Ovary (tissue), 10 donors: ENCODE measurements at places on chromosomes 13 and 19.

DNA sequence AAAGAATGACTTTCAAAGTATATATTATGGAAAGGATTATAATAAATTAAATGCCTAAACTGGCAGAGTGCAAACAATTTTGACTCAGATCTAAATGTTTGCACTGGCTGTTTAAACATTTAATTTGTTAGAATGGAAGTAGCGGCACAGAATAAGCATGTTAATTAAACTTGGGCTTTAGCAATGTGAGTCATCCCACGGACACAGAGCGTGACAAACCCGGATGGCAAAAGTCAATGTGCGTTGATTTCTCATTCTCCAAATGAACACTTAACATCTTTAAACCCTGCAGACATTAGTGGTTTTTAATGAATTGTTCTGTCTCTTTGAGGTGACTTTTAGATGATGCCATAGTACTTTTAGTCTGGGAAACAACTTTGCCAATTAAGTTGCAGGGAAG lies 38.4 kb downstream of the PCDH8 start:
- DNase-seq = no peak

DNA sequence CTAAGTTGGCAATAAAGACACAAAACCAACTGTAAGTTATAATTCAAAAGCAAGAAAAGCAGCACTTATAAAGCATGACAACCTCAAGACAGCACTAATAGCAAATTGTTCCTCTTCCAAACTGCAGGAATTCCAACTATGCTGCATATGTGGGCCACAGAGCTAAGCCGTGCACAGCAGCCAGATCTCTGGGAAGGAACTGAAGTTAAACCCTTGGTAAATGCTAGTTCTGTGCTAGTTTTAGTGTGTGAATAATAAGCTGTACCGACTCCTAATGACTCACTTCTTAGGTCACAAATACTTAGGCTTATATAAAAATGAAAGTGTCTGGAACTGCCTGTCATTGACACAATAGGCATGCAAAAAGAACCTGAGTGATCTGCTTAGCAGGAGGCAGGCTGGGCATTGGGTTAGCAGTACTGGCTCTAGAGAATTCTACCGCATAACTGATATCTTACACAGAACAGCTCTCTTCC lies 21.2 kb upstream of the GTF3A start:
- DNase-seq = no peak

DNA sequence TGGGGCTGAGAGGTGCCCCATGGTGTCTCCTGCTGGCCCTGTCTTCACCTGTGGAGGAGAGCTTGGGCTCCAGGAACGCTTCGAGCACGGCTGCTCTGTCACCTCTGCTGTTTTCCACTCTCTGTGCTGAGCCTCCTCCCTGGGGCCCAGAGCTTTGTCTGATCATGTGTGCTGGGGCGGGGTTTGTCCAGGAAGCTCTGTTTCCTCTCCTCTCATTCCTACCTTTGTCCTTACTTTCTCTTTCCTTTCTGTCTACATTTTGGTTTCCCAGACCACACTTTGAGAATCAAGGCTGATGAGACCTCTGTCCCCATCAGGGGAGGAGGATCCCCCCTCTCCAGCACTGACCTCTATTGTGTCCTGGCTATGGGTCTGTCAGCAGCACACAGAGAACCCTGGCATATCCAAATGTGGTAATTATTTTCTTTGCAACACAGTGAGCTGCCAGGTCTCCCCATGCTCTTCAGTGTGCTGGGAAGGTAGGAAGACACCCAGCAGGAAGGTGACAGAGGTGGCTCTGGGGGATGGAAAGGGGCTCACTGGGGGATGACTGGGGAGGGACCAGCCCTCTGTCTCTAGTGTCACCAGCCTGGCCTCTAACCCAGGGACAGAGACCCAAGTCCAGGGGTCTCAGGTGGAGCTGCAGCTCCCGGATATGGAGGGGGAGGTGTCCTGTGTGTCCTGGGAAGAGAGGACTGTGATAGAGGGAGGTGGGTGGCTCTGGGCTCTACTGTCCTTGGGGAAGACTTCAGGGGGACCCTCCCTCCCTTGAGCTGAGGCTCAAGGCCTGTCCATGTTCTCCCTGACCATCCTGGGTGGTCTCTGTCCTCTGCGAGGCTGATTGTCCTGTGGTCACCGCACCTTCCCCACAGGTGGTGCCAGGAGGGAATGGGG lies at the start of gene CEACAM1:
TSS of gene CEACAM1 (minus strand) at position 128 of the 894 bp plus-strand sequence. CDS start at position 21, 107 bp downstream.
- no peak for DNase-seq

DNA sequence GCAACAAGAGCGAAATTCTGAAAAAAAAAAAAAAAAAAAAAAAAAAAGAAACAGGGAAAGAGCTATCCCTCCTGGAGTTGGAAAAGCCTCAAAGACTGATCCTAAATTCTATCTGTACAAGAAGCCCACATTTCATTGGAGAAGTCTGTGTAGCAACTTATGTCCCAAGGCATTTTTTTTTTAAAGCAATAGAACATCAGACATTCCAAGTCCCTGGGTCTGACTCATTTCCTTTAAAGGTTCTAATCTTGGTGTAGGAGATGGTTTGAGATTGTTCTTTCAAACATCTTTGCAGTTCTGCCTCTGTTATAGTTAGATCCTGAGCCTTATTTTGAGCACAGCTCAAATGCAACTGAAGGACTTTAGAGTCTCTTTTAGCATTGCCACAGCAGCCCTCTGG lies 706.5 kb upstream of the MIR17HG start:
- DNase-seq = no peak

GRCh38 chr13:19781526-19781925 lies 1.2 kb downstream of the PSPC1 start:
- no peak for DNase-seq

- DNase-seq = no peak
These were observed 38.8 kb downstream of the CCDC169 start for GRCh38 chr13:36258831-36259230.

DNA sequence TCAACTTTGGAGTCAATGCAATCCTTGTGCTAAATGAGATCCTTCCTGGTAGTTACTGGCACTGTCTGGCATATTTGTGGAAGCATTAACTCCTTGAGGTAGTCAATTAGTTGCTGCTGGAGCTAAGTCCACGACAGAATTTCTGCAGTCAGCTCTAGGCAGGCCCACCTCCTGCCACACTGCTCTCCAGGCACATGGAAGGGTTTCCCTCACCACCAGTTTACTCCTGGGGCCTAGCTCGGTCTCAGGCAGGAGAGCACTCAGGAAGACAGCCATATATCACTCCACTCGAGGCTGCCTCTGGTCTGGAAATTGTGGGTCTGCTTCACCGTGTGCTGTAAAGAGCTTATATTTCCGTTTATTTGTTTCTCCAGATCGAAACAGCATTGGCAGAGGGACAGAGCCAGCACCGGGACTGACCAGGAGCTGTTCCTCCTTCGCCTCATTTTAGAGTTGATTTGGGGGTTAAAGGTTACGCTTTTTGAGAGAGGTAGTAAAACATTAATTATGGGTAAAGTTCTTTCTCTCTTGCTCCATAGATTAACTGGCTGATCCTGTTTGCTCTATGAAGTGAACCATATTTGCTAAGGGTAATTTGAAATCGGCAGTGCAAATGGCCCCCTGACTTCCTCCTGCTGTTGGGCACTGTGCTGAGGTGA lies 20.6 kb upstream of the GTF3A start:
- no peak for DNase-seq

DNA sequence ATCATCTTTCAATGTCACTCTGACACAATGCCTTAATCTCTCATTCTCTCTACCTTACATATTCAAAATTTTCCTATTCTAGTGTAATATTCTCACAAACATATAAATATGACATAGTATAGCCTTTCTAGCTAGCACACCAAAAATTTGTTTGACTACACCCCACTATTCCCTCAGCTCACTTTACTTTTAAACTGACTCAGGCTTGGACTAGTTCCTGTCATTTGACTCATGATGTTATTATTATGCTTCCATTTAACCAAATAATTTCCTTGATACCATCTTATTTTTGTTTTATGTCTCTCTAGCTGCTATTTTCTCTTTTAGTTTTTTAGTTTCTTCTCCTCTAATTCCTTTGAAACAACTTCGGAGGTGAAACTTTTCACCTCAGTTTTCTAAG lies 1745.6 kb upstream of the PCDH20 start:
- DNase-seq = no peak

GRCh38 chr19:35265126-35265899 lies 3.4 kb upstream of the USF2 start:
- DNase-seq = peak; percentile 44

GRCh38 chr13:110689711-110690110 lies 16.2 kb downstream of the CARS2 start:
- no peak for DNase-seq

- peak; percentile 63 for DNase-seq
These were observed 121.6 kb upstream of the FRY start for GRCh38 chr13:31909864-31910551.

DNA sequence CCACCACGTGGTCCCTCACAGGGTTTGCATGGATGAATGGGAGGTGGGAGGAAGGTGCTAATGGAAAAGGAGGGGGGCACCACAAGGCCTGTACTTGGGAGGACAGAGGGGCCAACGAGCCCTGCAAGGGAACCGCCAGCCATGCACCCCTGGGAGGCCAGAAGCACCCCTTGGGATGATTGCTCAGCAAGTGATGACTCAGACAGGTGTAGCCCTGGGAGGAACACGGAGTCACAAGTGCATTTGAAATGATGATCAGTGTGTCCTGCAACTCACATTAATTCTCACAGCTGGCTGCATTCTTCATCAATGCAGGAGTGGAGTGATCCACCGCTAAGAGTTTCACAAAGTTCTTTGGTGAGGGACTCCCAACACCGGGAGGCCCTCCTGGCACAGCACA lies 82.8 kb upstream of the ZNF254 start:
- no peak for DNase-seq

DNA sequence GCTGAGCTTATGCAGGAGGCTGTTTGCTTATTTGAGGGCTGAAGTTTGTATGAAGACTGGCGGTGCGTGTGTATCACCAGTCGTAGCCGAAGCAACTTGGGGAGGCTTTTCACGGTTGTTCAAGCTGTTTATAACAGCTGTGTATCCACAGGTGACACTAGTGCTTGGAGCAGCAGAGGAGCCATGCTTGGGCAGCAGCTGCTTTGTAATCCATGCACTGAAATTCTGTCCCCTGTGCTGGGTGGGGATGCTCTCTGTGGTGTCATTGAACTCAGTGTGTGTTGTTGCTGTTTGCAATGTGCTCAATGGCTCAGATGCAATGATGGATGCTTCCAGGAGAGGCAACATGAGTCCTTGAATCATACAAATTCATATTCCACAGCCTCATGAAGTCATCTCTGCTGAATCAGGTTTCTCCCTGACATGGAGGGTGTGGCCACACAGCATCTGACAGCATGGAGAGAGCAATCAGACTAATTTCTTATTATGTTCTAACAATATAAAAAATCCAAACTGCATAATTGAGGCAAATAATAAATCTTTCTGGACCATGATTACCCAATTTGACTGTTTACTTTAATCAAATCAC lies 18.8 kb upstream of the GTF3A start:
- no peak for DNase-seq

DNA sequence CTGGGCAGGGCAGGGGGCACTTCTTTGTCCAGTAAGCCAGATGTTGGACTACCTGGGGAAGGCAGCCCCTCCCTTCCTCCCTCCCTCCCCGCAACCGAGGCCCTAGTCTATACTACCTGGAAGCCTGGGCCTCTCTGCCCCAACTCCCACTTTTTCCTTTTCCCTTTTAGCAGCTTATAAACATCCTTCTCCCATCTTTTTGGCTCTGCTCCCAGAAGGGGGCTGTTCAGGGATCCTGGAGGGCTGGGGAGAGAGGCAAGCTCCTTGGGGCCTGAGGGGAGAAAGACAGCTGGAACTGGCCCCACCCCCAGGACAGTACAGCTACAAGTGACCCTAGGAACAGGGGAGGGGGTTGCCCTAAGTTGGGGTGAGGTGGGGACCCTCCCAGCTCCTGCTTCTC lies 44.9 kb downstream of the LYL1 start:
- no peak for DNase-seq

DNA sequence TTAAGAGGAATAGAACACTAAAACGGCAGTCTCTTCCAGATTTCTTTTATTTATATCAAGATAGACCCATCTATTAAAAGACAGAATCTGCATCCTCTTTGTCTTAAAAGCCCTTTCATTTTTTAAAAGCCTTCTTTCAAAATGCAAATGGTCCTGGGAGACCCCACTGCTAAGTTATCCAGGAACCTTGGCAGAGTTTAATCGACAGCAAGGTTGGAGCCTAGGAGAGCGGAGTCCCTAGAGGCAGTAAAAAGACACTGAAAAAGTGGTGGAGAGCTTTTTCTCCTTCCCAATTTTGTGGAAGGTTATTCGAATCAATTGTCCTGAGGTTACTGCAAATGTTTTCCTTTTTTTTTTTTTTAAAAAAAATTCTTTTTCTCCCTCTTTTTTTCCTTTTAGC lies 294.7 kb downstream of the NALCN start:
- no peak for DNase-seq

DNA sequence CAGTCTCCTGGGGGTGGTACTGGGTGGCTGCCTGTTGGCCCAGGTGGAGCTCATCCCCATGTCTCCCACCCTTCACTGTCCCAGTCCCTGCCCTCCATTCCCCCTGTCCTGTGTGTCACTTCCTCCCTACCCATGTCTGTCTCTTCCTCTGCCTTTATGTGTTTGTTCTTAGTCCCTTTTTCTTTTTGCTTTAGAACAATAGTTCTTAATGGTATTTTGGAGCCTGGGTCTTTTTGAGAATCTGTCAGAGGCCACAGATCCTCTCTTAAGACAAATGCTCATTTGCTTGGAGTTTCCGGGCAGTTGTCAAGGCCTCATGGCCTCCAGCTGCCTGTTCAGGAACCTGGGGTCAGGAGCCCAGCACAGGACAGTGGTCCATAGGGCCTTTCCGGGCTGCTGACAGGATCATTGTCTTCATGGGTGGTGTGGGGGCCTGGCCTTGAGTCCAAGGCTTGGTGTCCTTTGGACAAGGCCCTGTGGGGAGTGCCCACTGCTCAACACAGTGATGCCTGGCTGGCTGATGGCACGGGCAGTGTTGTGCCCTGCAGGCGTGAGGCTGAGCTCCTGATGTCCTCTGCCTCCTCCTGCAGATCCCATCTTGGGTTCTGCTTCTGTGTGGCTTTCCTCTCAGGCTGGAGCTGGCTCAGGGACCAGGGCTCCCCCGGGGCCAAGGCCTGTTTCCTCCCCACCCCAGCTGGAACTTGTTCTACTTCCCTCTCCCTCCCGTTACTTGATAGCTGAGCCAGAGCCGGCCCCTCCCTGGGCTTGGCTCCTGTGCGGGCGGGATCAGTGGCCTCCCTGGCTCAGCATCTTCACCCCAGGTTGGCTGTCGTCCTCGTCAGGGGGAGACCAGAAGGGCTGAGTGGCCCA lies 3.5 kb downstream of the EGLN2 start:
- peak; percentile 79 for DNase-seq

DNA sequence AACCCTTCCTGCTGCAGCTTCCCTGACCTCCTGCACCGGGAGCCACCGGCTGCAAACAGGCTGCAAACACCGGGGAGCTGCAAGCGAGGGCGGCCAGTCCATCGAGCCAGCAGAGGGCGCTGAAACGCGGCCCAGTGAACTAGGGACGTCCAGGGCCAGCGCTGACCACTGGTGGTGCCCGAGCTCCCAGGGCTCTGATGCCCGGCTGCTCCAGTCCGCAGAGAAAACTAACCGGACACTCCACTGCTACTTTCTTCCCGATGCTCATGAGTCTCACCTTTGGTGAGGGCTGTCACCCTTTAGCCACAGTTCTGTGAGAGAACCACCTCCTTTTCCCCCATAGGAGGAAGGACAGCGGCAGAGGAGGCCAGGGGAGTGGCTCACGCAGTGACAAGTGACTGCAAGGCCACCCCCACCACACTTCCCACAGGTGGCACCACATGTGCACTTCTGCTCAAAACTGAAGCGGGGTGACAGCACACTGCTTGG lies 82.8 kb upstream of the MTIF3 start:
- DNase-seq = peak; percentile 64
